CD8-positive, alpha-beta T cell (primary cell): ENCODE measurements at places on chromosomes 5 and 9.

GRCh38 chr5:3010301-3010952 lies 258.9 kb upstream of the IRX2 start:
- no peak for DNase-seq

GRCh38 chr5:142644640-142645361 lies 41.1 kb downstream of the FGF1 start:
- no peak for DNase-seq

DNA sequence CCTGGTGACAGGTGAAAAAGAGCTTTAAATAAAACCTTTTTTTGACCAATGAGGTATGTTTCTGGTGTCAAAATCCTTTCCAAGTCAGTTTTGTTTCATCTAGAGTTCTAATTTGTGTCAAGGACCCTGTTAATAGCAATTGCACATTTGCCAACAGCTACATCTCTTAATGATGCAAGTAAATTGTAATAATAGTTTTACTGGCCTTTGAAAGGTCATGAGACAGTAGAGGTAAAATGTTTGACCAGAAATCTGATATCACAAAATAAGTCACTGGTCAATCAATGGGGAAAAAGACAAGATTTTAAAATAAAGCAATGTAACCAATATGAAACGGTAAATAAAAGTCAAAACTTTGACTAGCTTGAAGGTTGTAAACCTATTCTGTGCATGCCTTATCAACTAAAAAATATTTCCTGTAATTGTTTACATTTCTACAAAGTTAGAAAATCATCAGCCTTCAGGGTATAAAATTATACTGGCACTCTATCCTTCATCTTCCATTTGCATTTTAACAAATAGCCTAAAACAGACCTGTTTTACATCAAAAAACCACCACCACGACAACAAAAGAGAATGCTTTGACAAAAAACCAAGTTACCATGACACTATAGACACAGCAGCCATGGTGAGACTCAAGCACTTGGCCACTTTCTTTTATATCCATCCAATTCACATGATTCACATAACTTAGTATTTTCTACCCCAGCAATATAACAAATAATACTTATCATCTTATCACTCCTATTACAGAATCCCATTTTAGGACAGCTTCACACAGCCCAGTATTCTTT lies 3.0 kb downstream of the NADK2 start:
- DNase-seq: no peak

GRCh38 chr9:97831843-97832636 lies 21.0 kb upstream of the FOXE1 start:
- DNase-seq: no peak

DNA sequence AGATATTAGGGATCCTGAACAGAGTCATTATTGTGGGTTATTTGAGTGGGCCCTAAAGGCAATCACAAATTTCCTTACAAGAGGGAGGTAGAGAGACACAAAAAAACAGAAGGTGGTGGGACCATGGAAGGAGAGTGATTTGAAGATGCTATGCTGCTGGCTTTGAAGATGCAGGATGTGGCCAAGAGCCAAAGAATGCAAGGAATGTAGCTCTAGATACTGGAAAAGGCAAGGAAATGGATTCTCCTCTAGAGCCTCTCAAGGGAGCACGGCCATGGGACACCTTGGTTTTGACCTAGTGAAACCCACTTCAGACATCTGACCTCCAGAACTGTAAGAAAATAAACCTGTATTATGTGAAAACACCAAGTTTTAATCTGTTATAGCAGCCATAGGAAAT lies 53.8 kb downstream of the TTC39B start:
- no peak for DNase-seq

DNA sequence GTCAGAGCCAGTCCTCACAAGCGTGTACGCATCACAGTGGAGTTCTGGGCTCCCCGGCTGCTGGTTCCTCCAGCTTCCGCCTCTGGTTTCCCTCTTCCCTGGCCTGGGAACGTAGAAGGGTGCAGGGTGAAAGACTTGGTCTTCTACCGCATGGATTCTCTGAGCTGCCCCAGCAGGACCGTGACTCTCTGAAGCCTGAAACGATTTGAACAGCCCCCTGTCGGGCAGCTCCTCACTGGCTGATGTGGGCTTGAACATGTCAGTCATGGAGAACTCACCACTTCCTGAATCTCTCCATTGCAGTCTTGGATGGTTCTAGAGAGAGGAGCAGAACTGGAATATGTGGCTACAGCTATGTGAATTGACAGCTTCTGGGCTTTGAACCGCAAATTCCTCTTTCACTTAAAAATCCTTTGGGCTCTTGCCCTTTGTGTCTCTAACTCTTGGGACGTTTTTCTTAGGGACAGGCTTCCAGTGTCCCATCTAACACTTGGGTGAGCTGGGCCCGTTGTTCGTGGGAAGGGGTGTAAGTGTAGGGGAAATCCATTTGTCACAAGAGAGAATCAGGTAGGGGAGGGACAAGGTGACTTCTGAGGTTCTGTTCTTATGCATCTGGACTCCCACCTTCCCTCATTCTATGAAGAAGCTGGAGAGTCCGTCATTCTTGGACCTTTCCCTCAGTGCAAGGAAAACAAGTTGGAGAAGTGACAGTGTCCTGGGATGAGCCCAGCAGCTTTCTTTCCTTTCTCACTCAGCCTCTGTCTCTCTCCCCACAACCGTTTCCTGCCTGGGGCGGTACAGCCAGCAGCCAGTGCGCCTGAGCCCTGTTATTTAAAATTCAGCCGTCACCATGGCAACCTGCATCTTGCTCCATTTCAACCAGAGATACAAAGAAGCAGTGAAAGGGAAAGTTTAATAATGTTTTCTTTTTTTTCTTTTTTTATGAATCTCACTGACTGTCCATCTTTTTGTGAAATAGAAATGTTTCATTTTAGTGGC lies 84.7 kb downstream of the PTTG1 start:
- peak; percentile 42 for DNase-seq

- no peak for DNase-seq
These were observed 6.9 kb upstream of the BOD1 start for GRCh38 chr5:173623296-173623771.

DNA sequence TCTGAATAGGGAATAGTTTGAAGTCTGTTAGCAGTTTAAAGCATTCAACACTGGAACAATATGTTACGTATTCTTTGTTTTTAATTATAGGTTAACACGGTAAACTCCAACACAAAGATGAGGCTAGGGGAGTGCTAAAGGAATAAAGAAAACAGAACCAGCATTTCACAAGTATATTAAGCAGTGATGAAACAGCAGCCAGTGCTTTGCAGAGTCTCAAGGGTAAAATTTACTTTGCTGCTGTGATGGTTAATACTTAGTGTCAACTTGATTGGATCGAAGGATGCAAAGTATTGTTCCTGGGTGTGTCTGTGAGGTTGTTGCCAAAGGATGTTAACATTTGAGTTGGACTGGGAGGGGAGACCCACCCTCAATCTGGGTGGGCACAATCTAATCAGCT lies 30.0 kb upstream of the GSN start:
- DNase-seq: no peak

GRCh38 chr5:56610093-56610698 lies 205.2 kb upstream of the MAP3K1 start:
- DNase-seq: no peak

DNA sequence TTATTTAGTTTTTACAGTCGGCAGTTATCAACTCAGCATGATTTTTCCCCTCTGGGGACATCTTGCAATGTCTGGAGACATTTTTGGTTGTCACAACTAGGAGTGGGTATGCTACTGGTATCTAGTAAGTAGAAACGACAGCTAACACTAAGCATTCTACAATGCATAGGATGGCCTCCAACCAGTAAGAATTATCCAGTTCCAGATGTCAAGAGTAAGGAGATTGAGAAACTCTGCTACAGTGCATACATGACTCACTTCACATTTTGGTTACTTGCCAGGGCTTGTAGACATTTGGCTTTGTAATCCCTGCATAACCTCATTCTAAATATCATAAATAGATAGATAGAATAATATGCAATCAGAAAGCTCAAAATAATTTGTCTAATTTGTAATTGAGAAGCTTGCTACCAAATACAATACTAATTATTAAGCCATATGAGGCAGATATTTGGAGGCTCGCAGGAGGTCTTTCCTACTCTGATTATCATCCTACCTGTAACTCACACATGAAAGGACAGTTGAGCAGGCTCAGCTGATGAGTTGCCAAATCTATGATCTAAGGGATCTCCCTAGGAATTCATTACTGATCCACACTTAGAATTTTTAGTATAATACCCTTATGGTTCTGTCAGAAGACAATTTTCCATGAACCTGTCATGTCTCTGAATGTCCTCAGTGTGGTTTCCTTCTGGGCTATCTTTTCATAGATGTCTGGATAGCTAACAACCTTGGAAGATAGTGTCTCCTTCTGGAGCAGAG lies 346.9 kb upstream of the TLE4 start:
- DNase-seq: no peak

- DNase-seq: no peak
These were observed 95.1 kb upstream of the CCNG1 start for GRCh38 chr5:163342306-163342705.

DNA sequence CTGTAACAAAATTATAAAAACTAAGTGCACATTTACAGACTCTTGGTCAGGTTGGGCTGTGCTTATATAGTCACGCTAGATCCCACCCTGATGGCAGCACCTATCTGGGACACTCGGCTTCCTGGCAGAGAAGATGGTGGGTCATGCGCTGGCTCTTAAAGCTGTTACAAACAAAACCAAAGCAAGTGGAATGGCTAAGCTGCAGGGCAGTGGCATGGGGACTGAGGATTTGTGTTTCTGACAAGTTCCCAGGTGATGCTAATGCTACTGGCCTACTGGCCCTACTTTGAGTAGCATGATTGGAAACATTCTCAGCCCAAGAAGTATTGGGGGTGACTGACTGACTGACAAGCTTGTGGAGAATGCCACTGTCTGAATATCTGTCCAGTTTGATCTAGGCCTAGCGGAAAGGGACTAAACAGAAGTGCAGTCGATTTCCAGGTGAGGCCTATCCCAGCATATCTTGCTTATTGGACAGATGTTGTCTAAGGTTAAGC lies 8.3 kb downstream of the BTF3 start:
- no peak for DNase-seq

DNA sequence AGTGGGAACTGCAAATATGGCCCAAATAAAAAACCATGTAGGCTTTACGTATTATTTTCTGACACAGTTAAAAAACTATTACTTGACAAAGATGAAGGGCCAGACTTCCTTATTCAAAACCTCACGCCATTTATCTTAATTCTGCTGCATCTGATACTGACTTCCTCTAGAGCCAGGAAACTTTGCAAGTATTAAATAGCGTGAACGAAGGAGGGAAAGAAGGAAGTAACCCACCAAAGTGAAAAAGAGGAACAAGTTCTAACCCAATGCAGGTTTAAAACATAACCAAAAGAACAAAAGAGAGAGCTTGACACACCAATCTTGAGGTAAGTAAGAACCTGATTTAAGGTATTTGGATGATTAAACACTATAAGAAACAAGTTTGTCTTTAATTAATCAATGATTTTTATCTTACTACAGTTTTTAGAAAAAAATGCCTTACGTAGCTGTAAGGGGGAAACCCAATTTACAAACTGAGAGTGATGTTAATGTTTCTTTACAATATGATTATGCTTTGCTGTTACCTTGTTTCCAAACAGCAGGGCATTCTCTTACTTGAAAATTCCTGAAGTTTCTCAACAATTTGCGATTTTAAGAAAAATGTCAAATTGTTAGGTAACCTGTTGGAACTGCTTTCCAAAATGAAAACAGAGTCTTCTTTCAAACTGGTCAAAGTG lies at the start of gene GAPT:
GAPT (plus strand) TSS at position 220 of the 677 bp plus-strand sequence. CDS start 3,102 bp downstream, outside the sequence.
- no peak for DNase-seq

DNA sequence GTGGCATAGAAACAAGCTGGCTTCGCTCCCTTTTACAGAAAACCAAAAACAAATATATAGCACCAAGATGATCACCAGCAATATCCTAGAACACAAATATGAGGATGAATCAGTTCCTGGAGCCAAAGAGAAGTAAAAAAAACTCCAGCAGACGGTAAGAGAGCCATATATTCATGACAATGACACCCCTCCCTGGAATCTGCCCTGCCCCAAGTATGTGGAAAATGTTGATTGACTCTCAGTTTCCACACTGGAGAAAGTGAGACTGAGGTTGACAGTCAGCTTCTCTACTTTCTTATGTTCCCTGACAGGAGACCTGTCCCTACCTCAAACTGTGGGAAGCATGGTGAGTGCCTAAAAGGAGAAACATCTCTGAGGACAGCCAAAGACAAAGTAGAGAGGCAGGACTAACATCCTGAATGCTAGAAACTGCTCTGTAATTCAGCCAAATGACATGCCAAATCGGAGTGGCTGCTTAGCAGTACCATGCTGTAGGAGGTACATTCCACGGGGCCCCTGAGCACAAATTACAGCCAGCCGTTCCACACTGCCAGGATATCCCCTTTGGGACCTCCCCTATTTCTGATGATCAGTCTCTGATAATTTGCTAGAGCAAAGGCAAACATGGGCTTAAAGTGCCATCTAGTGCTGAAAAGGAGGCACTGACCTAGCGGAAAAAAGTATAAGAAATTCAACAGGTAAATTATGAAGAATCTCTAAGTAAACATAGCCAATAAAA lies 424.0 kb upstream of the RGMB start:
- DNase-seq: no peak

GRCh38 chr5:154039458-154039829 lies 677 bp downstream of the MFAP3 start:
- no peak for DNase-seq

GRCh38 chr5:8349855-8350254 lies 480.9 kb downstream of the MTRR start:
- DNase-seq: no peak

- DNase-seq: no peak
These were observed 16.6 kb downstream of the SV2C start for GRCh38 chr5:76099756-76100155.

GRCh38 chr9:126523611-126524111 lies 90.1 kb upstream of the LMX1B start:
- peak; percentile 62 for DNase-seq

- DNase-seq: no peak
These were observed 55.8 kb downstream of the LRSAM1 start for GRCh38 chr9:127506814-127507750.

DNA sequence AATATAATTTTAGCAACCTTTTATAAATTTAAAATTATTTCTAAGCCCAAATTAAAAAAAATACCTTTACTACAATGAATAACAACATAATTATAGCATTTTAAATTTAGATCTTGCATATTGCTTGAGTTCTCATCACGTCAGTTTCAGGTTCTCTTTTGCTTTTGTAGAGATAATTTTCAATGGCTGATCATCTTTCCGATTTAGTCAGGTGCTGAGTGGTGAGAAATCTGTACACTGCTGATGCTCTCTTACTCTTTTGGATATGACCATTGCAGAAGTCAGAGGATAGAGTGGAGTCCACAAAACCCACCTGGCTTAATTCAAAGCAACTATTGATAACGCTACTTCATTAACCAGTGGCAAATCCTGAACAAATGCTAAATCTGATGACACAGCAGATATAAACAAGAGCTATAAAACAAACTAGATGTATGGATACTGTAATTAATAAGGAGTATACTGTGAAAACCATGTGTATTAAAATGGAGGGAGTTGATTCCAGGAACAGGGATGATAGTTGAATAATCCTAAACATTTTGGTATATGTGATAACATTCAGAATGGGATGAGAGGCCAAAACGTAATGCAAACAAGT lies 394.8 kb downstream of the CSNK1G3 start:
- DNase-seq: no peak
